NCI-H1048 (cell line): ENCODE measurements at places on chromosomes 12 and 14.

GRCh38 chr14:62532181-62532580 lies 513.1 kb downstream of the KCNH5 start:
- DNase-seq, result no peak

GRCh38 chr12:100926669-100927248 lies 132.2 kb downstream of the ANO4 start:
- no peak for DNase-seq

- DNase-seq, result no peak
Observed at GRCh38 chr12:56151672-56152131, 685 bp upstream of the MYL6B start.

GRCh38 chr14:81007131-81007530 lies 51.7 kb downstream of the TSHR start:
- no peak for DNase-seq

DNA sequence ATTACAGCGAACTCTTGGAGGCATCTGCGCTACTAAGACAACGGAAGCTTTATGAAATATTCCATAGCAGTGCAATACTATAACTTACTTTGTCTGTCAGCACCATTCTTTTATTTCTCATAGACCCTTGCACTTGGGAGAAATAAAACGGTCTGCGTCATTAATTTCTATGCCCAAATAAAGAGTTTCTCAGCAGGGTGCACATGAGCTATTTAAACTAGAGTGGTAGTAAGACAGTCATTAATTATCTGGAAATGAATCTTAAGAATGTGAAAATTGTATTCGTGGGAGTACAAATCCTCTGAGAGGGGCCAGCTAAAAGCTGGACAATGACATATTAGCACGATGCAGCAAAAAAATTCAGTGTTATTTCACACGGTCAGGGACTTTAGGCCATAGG lies 903.4 kb upstream of the FOXG1 start:
- no peak for DNase-seq

DNA sequence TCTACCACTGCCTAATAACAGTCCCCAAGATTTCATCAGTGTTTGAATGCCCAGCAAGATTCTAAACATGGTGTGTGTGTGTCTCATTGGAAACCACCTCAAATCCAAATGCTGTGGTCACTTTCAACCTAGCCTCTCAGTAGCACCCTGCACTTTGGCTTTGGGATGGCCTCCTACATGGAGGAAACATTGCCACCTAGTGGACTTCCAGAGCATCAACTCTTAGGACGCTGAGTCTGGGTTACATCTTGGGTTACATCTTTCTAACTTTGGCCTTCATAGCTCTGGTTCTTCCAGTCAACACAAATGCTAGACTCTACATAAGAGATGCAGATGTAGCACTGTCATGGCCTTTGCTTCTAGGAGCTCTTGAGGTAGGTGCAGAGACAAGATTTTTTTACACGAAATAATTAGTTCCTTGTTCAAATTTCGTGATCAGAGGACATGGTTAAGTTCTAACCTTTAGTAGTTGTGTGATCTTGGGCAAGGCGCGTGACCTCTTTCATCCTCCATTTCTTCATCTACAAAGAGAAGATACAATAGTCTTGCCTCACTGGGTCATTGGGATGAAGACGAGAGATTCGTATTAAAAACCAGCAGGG lies 113.5 kb upstream of the VASH1 start:
- DNase-seq, result peak; percentile 8

DNA sequence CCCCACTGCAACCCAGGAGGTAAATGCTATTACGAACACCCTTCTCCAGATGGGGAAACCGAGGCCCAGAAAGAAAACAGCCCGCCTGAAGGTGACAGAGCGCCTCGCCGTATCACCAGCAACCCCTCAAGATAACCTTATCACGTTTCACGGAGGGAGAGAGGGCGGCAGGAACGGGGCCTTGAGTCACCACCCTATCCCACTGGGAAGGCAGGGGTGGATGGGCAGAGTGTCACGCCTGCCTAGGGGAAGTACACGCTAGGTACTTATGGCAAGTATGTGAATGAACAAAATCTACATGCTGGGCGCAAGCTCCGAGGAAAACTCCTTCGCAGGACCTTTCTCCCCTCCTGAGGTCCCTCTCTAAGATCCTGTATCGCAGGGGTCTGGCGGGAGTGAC lies 17.8 kb downstream of the NCOR2 start:
- DNase-seq, result no peak

DNA sequence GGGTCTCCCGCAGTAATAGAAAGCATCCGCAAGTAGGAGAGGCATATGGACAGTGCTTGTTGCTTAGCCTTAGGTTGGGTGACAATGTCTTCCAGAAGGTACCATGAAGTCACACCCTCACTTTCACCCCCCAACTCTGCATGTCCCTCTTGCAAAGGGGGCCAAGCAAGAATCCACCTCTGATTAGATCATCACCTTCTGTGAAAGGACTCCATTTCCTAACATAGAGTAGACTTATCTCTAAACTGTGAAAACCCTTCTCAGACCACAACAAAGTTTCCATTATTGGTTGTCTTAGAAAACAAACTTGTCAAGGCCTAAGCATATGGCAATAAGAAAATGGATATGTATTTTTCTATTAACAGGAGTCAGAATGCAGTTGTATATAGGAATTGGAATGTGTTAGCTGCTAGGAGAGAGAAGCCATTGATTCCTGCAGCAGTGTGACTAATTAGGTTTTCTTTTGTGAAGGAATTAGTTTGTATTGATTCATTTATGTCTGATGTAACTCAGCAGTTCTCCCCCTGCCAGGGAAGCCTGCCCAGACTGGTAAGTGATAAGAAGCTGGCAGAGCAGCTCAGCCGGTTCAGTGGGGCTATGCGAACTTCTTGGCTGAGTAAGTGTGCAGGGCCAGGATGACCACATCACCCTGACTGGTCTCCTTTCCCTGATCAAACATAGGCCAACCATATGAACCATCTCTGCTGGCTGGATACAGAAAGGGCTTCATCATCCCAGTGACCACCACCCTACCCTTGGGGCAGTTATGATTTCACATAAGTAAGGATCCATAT lies 107.3 kb upstream of the CCDC196 start:
- DNase-seq, result no peak

DNA sequence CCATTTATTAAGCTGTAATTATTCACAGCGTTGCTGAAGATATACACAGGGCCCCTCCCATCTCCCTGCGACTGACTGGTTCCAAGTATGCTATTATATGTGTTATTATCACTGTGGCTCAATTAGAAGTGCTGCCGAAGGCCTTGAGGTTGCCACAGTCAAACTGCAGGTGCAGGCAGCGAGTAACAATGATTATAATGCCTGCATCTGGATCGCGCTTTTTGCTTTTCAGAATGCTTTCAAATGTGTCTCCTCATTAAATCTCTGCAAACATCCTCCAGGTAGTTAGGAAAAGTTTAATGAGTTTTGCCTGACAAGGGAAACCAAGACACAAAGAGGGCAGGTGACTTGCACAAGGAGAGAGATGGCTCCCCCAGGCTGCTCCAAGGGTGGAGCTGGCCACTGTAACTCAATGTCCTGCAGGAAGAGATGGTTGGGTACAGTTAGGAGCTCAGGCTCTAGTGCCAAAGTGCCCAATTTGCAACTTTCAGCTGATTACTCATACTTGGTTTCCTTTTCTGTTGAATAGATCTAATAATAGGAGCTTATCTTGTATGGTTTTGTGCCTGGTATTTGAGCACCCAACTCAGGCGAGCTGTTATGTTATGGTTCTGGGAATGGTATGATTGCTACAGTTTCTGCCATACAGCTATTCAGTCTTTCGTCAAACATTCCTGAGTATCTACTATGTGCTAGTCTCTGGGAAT lies 1.7 kb upstream of the SYNE3 start:
- DNase-seq, result no peak
